ENCODE measurements at places on chromosomes 2 and 18. TPM values are rescaled to one million over a fixed set of nuclear protein-coding genes. Genes with fewer than 3 reads are reported as not detected.

DNA sequence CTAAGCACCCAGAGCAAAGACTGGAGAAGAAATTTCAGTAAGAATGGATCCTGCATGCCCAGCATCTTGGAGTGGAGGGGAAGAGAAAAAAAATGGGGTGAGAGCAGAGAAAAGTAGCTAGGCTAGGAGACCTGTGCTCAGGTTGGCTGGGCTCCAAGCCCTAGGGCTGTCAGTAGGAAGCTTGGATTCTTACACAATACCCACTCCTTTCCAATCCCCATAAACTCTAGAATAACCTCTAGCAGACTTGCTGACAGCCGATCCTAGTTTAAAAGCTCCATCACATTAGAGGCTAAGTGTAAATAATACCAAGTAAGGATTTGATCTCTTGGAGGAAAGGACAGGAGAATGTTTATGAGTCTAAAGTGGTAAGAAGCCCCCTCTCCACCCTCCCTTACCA is 46.2 kb upstream of the NABP1 start:
- no peaks in the 10 kb centered on the region for H3K36me3 ChIP-seq
- H3K4me1 ChIP-seq: no peaks in the 10 kb centered on the region
- H3K4me3 ChIP-seq: no peak overlapping the region
- no peak overlapping the region for H3K27ac ChIP-seq
- no peak for DNase-seq

DNA sequence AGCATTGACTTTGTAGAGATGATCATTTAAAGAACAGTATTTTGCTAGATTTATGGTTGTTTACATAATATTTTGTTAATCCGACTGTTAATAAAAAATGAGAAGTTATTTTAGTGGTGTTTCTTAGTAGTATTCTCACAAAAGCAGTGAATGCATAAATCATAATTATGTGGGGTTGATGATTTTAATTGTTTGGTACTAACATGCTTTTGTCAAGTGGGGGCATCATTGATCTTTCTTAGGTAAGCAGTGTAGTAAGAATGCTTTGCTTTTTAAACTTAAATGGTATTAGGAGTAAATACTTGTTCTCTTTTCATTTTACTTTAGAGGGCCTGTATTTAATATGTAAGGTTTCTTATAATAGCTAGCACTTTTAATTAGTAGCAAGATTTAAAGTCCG is 109.2 kb upstream of the OTX1 start:
- no peak overlapping the region for H3K27ac ChIP-seq
- H3K36me3 ChIP-seq: peaks cover 3% of the 10 kb centered on the region
- no peak for DNase-seq
- no peaks in the 10 kb centered on the region for H3K4me1 ChIP-seq

Gene AKAIN1
- total RNA-seq: not detected

DNA sequence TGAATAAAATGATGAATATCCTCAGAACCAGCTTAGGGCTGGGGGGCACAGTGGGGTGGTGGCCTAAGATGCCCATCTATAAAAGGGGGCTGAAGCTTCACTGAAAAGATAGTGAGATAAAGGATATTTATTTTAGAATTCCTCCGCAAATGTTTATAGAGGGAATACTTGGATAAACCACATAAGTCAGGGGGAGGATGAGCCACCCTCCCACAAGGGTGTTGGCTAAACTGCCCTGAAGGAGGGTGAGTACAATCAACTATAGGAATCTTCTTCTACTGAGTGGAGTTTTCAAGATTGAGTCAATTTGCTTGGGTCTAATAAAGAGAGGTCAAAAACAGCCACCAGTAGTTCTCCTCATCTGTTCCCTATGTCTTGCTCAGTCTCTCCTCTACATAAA is 114.5 kb upstream of the TANK start:
- no peaks in the 10 kb centered on the region for H3K36me3 ChIP-seq
- H3K4me3 ChIP-seq: no peak overlapping the region
- H3K4me1 ChIP-seq: no peaks in the 10 kb centered on the region

Gene XDH
- total RNA-seq: not detected

Gene STEAP3
- total RNA-seq: 34.5 TPM

GRCh38 chr2:70991142-70991541 is 3.5 kb downstream of the TEX261 start:
- H3K27me3 ChIP-seq: no peaks in the 10 kb centered on the region
- peaks cover 2% of the 10 kb centered on the region for H3K4me1 ChIP-seq
- DNase-seq: no peak
- H3K4me3 ChIP-seq: no peak overlapping the region
- peaks cover 53% of the 10 kb centered on the region for H3K36me3 ChIP-seq

DNA sequence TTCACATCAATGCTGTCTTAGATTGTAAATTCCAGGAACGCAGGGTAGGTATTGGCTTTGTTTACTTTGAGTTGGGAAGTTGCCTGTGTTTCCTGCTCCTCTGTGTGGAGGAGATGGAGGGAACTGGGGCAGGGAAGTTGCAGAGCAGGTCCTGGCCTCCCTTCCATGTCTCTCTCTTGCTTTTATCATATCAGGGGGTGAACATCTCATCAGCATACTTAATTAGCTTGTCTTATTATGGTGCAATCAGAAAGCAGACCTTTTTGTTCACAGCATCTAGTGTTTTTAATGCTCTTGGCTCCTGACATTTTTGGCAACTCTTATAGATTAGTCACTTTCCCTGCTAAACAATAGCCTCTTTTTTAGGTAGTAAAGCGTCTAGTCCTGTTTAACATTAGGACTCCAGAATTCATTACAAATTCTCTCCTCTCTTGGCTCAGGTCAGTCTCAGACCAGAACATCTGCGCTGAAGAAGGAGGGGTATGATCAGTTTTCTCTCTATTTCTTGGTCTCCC is 11.5 kb upstream of the DIPK1C start:
- no peak for DNase-seq
- no peak overlapping the region for H3K4me3 ChIP-seq
- no peak overlapping the region for H3K27ac ChIP-seq
- no peaks in the 10 kb centered on the region for H3K27me3 ChIP-seq
- no peaks in the 10 kb centered on the region for H3K36me3 ChIP-seq

DNA sequence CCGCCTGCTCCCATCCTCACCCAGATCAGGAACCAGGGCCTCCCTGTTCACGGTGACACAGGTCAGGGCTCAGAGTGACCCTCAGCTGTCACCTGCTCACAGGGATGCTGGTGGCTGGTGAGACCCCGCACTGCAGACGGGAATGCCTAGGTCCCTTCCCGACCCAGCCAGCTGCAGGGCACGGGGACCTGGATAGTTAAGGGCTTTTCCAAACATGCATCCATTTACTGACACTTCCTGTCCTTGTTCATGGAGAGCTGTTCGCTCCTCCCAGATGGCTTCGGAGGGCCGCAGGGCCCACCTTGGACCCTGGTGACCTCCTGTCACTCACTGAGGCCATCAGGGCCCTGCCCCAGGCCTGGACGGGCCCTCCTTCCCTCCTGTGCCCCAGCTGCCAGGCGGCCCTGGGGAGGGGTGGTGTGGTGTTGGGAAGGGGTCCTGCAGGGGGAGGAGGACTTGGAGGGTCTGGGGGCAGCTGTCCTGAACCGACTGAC is 31.7 kb downstream of the GPC1 start:
- no peaks in the 10 kb centered on the region for H3K4me1 ChIP-seq
- no peak overlapping the region for H3K4me3 ChIP-seq
- no peaks in the 10 kb centered on the region for H3K27me3 ChIP-seq
- DNase-seq: no peak

DNA sequence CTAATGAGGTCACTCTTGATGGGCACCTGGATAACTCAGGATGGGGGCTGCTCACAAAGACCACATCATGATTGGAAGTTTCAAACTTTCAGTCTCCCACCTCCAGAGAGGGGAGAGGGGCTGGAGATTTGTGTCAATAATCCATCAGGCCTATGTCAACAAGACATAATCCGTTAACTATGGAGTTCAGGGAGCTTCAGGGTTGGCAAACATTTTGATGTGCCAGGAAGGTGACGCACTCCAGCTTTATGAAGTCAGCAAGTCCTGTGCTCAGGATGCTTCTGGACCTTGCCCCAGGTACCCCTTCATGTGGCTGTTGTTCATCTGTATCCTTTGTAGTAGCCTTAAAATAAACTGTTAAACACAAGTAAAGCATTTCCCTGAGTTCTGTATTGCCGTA is 19.0 kb downstream of the SKA1 start:
- H3K27ac ChIP-seq: no peak overlapping the region
- no peak for DNase-seq
- H3K36me3 ChIP-seq: no peaks in the 10 kb centered on the region
- H3K4me3 ChIP-seq: no peak overlapping the region
- H3K27me3 ChIP-seq: no peaks in the 10 kb centered on the region

Gene SERPINB2
- total RNA-seq: not detected

Gene DES
- 182 TPM for total RNA-seq

Gene CRYGD
- total RNA-seq: not detected

Gene PARD6G
- total RNA-seq: 7.9 TPM

DNA sequence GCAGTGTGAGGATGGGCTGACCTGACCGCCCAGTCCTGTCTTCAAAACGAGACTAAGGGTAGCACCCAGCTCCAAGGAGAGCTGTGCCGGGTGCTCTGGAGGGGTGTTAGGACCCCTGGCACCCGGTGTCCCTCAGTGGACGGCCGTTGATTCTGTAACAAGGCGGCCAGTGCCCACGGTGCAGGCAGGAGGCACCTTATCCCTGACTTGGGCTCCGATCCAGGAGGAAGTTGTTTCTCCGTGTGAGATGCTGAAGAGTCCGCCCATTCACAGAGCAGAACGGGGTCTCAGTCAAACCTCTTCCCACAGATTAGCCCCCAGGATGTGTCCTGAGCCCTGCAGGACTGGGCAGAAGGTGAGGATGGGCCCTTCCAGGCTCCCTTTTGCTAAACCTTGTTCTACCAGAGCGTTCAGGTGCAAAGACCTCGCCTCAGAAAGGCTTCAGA is 123.0 kb downstream of the NFATC1 start:
- H3K27me3 ChIP-seq: no peaks in the 10 kb centered on the region
- no peak for DNase-seq

GRCh38 chr2:177143444-177143843 is 69.2 kb upstream of the HNRNPA3 start:
- H3K4me1 ChIP-seq: no peaks in the 10 kb centered on the region
- no peak overlapping the region for H3K27ac ChIP-seq
- no peaks in the 10 kb centered on the region for H3K36me3 ChIP-seq
- peaks cover 4% of the 10 kb centered on the region for H3K27me3 ChIP-seq
- no peak overlapping the region for H3K4me3 ChIP-seq
- no peak for DNase-seq

- no peak overlapping the region for H3K4me3 ChIP-seq
- no peaks in the 10 kb centered on the region for H3K27me3 ChIP-seq
- no peak for DNase-seq
- H3K36me3 ChIP-seq: peaks cover 6% of the 10 kb centered on the region
- H3K27ac ChIP-seq: no peak overlapping the region
These were observed 40.0 kb upstream of the CYBRD1 start for GRCh38 chr2:171482308-171482707.

DNA sequence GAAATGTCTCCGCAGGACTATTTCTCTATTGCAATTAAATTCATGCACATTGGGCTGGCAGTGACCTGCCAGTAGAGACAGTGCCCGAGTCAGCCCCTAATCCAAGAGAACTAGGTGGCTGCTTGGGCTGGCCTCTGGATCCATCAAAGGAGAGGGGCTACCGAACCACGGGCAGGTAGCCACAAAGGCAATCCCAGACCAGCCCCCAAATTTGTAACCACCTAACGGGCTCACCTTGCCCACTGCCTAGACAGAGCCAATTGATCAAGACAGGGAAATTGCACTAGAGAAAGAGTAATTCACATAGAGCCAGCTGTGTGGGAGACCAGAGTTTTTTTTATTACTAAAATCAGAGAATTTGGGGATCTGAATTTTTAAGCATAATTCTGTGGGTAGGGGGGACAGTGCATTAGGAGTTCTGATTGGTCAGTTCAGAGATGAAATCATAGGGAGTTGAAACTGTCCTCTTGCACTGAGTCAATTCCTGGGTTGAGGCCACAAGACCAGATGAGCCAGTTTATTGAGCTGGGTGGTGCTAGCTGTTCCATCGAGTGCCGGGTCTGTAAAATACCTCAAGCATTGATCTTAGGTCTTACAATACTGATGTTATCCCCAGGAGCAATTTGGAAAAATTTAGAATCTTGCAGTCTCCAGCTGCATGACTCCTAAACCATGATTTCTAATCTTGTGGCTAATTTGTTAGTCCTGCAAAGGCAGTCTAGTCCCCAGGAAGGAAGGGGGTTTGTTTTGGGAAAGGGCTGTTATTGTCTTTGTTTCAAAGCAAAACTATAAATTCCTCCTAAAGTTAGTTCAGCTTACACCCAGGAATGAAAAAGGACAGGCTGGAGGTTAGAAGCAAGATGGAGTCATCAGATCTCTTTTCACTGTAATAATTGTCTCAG is 260.4 kb upstream of the SP5 start:
- no peaks in the 10 kb centered on the region for H3K4me1 ChIP-seq
- no peak for DNase-seq
- no peaks in the 10 kb centered on the region for H3K27me3 ChIP-seq
- H3K4me3 ChIP-seq: no peak overlapping the region

- no peaks in the 10 kb centered on the region for H3K4me1 ChIP-seq
- no peak overlapping the region for H3K27ac ChIP-seq
- no peak overlapping the region for H3K4me3 ChIP-seq
- no peaks in the 10 kb centered on the region for H3K27me3 ChIP-seq
- H3K36me3 ChIP-seq: no peaks in the 10 kb centered on the region
These were observed 295.0 kb upstream of the HDAC4 start for GRCh38 chr2:239695728-239696240.

DNA sequence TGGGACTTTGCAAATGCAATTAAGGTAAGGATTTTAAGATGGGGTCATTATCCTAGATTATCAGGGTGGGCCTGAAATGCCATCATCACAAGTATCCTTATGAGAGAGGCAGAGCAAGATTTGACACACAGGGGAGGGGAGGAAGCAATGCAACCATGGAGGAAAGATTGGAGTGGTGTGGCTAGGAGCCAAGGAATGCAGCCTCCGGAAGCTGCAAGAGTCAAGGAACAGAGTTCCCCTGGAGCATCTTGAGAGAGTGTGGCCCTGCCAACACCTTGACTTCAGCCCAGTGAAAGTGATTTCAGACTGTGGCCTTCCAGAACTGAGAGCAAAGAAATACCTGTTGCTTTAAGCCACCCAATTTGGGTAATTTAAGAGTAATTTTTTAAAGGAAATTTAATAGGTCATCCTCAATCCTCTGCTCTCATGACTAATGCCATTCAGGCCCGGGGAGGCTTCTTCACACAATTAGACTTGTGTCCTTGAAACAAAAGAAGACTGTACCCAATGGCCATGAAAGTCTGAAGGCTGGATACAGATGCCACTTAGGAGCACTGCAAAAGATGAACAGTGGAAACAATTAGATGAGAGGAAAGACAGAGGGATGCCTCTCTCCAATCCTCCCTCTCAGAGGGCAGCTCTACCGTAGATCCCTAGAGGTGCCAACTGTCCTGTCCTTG is 250.3 kb upstream of the ID2 start:
- H3K27me3 ChIP-seq: no peaks in the 10 kb centered on the region
- no peaks in the 10 kb centered on the region for H3K4me1 ChIP-seq
- H3K4me3 ChIP-seq: no peak overlapping the region
- H3K27ac ChIP-seq: no peak overlapping the region
- H3K36me3 ChIP-seq: no peaks in the 10 kb centered on the region
- DNase-seq: peak; percentile 19

DNA sequence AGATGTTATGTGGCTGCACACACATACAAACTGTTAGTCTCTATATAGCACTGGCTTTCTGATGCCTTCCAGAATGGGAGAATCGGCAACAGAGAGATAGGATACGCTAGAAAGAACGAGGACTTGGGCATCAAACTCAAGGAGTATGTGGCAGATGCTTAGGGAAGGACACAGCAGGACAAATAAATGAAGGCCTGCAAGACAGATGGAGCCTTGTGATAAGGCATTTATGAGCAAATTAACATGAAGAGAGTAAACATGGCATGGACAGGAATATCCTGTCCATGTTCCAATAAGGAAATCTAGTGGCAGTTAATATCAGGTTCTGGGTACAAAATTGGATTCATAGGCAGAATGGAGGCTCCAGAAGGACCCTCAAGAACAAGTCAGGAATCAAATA is 136.9 kb downstream of the SLC4A10 start:
- no peaks in the 10 kb centered on the region for H3K27me3 ChIP-seq
- H3K36me3 ChIP-seq: no peaks in the 10 kb centered on the region
- H3K4me1 ChIP-seq: no peaks in the 10 kb centered on the region
- DNase-seq: no peak
- H3K4me3 ChIP-seq: no peak overlapping the region
- no peak overlapping the region for H3K27ac ChIP-seq

Measured in ascending aorta (tissue), 2 donors.